ENCODE measurements at places on chromosomes 4 and X.

DNA sequence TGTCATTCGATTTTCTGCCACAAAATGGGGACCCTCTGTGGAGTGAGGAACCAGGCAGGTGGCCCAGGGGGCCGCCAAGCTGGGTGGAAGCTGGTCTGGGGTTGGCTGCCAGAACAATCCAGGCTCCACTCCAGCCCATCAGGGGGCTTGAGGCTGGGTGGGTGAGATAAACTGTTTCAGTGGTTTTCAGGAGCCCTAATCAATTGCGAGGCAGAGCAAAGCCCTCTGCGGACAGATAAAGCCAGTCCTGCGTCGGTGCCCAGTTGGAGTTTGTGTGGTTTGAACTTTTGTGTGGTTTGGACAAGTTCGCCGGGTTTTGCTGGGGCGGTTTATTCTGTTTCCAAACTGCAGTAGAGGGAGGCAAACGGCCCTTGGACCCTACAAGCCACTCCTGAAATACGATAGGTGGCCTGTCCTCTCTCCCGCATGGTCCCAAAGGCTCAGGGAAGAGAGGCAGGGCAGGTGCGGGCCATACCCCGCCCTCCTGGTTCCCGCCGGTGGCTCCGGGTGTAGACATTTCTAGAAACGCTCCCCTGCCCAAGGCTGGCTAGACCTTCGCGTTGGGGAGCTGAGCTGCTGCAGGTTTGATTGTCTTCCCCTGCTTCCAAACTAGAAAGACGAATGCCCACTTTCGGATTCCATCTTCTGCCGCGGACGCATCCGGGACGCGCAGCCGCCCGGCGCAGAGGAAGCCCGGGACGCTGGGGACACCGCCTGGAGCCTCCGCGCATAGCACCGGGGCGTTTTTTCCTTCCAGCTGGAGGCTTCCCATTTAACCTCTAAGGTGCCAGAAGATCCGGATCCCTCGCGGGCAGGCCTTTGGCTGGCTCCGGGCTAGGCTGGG, 169.0 kb upstream of the BCOR start:
- peak; percentile 50 for DNase-seq

DNA sequence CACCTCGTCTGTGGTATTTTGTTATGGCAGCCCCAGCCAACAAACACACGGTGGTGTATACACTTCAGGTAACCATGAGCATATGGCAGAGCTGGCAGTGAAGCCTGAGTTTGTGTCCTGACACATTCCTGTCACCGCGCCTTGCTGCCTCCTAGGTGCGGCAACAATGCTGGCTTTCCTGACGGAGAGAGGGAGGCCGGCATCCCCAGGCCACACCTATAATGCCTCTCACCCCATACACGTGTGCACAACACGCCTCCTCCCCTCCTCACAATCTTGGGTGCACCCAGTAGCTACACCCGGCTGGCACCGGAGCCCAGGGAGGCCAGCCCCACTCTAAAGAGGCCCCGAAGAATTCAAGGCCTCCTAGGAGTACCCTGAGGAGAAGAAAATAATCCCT, 158.5 kb downstream of the NSUN7 start:
- no peak for DNase-seq

GRCh38 chr4:6137027-6137746, 63.2 kb downstream of the JAKMIP1 start:
- no peak for DNase-seq

- DNase-seq, result no peak
Measured at GRCh38 chr4:127809173-127809800, 27.2 kb downstream of the HSPA4L start.

DNA sequence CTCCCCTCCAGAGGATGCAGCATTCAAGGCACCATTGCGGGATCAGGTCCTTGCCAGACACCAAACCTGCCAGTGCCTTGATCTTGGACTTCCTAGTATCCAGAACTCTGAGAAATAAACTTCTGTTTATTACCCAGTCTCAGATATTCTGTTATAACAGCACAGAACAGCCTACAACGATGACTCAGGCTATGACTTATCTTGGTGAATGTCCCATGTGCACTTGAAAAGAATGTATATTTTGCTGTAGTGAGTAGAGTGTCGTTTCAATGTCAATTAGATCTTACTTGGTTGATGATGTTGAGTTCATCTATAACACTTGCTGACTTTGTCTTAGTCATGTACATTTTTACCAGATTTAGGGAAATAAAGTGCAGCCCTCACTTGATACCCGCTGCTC, 34.5 kb upstream of the PGRMC1 start:
- no peak for DNase-seq

- no peak for DNase-seq
Measured at GRCh38 chr4:25703731-25704388, 48.2 kb downstream of the SLC34A2 start.

DNA sequence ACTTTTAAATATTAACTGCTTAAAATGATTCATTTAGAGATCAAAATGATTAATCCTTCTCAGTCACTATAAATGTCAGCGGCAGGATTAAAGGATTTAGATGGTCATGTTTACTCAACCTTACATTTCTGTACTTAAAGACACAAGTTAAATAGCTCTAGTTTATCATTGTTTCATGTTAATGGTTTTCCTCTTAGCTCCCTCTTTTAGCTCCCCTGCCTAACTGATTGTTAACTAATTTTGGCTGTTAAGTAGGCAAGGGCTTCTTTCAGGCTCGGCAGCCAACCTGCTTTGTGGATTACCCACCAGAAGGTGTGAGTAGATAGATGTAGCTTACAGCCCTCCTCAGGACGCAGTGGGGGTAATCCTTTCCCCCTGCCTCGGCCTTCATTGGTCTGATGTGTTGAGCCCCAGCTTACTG, 96.0 kb downstream of the TENM3 start:
- no peak for DNase-seq

GRCh38 chrX:72050011-72050410, 81.7 kb downstream of the RTL5 start:
- DNase-seq, result no peak

DNA sequence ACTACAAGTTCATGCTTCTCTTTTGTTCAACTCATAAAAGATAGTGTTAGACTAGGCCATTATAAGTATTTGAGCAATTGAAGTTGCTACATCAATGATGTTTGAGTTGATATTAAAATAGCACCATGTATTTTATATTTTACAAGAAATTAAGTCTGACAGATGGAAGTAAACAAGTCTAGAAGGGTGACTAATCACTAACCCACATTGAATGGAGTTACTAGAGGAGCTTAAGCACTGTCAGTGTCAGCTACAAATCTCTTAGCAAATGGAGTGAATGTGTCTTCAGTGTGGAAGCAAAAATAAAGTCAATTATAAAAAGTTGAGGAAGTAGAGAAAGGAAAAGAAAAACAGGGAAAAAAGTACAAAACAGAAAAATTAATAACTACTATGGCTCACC, 592.5 kb downstream of the PCDH18 start:
- DNase-seq, result no peak

- DNase-seq, result no peak
Measured at GRCh38 chr4:82900066-82900410, 497 bp upstream of the THAP9 start.

DNA sequence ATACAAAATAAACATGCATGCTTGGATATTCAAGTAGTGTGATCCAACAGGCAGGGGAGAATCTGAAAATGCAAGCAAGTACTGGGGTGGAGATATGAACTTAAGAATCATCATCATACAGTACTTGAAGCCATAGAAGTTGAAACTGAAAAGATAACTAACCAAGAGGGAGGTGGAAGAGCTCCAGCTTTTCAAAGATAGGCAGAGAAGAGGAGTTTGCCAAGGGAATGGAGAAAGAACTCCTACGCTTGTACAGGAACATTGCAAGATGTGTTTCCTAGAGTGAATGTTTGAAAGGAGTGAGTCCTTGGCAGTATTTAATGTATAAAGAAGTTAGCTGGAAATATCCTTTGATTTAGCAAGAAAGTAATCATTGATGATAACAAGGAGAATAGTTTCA, 106.2 kb upstream of the FRMPD4 start:
- no peak for DNase-seq

- no peak for DNase-seq
Measured at GRCh38 chr4:1090465-1091440, 22.6 kb downstream of the RNF212 start.

DNA sequence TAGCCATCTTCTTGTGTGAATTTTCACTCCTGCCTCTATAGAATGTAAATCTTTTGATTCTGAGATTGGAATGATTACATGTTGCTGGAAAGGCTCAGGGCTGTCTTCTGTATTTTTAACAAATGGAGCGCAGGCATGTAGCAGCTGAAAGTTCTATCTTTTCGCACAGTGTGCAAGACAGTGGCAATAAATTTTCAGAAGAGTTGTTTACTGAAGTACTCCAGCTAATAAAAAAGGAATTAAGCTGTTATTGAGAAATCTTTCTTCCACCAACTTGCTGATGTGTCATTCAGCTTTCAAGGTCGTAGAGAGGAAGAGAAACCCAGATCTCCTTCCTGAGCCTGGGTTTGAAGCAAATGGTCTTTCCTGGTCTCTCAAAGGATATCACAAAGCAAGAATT, 122.0 kb upstream of the PUDP start:
- no peak for DNase-seq

GRCh38 chr4:23033796-23034195, 341.1 kb downstream of the GBA3 start:
- no peak for DNase-seq

GRCh38 chr4:54971474-54971950, 153.9 kb downstream of the KDR start:
- no peak for DNase-seq

All from activated CD4-positive, alpha-beta T cell treated with anti-CD3 and anti-CD28 coated beads for 4 hours (primary cell).